PC-3 (cell line): ENCODE measurements at places on chromosomes 1 and 21. TPM values are rescaled to one million over a fixed set of nuclear protein-coding genes. Genes with fewer than 3 reads are reported as not detected.
A peak's percentile ranks its signal among the peaks of the same experiment; 100 is the strongest.

GRCh38 chr1:51482881-51483280, 36.2 kb downstream of the EPS15 start:
- H3K4me1 ChIP-seq = no peaks in the 10 kb centered on the region
- H3K27me3 ChIP-seq = no peaks in the 10 kb centered on the region
- no peak overlapping the region for H3K27ac ChIP-seq

GRCh38 chr1:234504969-234505768, 26.2 kb upstream of the TARBP1 start:
- no peak for DNase-seq
- H3K4me1 ChIP-seq = peaks cover 26% of the 10 kb centered on the region
- peak overlapping the region; percentile 23; the same call in 1 of the 2 replicates for H3K27ac ChIP-seq
- no peaks in the 10 kb centered on the region for H3K27me3 ChIP-seq

The ARHGEF19 gene
- total RNA-seq = 13.8 and 28.1 TPM in 2 replicates

The BEND5 gene
- total RNA-seq = 1.9 and 3.1 TPM in 2 replicates

The LIN28A gene
- not detected in 2 replicates for total RNA-seq
